ENCODE measurements at places on chromosomes 11 and 22.

DNA sequence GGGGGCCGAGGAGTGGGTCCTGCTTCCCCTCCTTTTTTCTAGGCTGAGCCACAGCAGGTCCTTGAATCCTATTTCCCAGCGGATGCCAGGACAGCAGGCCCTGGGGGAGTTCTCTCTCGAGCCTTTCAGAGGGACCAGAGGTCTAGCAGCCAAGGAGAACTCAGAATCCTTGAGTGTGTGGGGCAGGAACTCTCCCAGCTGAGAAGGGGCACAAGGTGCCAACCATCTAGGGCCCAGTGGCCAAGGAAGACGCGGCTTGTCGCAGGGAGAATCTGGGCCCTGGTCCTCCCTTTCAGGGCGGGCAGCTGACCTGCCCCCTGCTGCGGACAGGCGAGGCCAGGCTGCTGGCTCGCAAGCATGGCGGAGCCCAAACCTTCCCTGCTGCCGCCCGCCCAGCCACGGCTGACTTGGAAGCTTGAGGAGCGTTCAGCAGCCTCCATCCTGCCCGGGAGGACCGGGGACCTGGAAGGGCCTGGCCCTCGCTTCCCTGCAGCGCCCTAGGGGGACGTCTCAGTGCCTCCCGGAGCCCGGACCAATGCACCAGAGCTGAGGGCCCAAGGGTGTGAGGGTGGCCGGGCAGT lies 972 bp upstream of the TSSC4 start:
- peak; percentile 43 for DNase-seq

GRCh38 chr22:31126128-31126868 lies 3.5 kb downstream of the INPP5J start:
- no peak for DNase-seq

GRCh38 chr11:22339611-22340010 lies 1.4 kb downstream of the SLC17A6 start:
- DNase-seq: no peak

DNA sequence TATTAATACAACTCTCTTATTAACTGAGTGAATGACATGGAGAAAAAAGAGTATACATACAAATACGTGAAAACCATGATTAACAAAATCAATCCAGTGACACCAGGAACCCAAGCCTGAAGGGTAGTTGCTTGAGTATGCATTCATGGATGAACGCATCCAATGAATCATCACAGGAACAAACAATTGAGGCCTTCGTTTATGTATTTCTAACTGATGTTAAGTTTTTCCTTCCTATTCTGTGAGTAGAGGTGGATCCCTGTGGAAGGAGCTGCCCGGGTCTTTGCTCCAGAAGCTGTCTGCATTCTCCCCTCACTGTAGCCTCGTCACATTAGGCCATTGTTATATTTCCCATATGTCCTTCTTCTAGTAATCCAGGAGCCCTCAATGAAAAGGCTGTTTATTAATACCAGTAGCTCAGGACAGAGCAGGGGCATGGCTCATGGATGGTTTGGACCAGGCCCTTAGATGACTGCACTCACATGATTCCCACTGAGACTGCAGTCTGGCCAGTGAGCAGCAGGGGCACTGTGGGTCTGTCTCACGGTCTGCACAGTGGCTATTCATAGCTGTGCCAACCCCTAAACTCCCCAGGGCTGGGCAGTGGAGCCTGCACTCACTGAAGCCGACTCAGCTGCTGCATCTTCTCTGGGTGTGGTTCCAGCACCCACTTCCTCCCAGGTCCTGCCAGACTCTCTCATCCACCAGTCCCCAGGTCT lies 128.1 kb upstream of the TOP3B start:
- peak; percentile 57 for DNase-seq

DNA sequence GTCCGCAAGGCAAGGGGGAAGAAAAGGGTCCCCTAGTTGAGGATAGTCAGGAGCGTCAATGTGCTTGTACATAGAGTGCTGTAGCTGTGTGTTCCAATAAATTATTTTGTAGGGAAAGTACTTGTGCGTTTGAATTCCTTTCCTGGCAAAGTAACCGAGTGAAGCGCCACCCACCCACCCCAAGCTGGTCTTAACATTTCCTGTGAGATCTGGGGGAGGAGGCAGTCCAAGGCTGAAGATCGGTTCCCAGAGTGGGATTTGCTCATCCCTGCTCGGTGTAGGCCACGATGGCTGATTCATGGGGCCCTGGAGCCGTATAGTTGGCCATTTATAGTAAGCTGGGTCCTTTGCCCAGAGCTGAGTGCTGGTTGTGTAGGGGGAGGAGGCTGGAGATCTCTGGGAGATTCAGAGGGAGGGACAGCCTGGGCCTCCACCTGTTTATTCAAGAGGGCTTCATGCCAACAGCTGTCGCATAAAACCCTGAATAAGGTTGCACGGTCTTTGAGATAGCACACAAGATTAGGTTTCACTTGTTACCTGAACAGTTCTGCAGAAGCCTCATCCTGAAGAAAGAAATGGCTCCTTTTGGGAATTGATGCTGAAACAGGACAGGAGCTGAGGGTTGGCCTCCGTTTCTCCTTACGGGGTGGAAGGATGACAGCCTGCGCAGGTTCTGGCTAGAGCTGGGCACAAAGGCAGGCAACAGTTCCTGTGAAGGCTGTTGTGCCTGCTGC lies 2.4 kb downstream of the ATF4 start:
- no peak for DNase-seq

GRCh38 chr22:22025320-22026156 lies 43.0 kb upstream of the TOP3B start:
- no peak for DNase-seq

DNA sequence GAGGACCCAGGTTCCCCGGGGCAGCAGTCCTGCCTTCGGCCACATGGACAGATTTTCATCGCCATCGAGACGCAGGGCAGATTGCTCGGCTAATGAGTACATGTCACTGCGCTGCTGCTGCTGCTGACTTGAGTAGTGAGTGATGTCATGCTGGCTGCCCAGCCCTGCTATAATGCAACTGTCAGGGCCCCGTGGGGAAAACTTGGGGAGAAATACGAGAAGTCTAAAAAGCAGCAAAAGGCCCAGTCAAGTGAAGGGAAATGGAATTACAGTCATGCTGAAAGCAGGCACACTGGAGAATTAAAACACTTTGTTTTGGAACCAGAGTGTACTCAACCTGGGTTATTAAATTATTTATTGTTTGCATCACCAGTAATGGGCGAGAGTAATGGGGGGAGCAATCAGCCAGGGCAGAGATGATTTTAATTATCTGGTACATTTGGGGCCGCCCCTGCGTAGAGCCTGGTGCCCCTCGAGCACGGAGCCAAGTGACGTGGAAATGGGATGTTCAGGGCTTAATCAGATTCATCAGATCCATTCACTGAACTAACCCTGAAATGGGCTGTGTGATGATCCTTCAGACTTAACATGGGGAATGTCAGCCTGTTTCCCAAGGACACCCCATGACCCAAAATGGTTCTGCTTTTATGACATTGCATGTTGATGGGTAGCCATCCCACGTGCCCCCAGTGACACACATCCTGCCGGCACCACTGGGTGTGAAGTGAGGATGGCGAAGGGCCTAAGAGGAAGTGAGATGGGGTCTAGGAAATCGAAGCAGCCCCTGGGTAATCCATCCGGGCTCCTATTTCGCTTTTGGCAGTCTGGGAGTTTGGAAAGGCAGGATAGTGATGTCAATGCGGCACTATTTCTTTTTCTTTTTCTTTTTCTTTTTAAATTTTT lies 241.6 kb upstream of the CADM1 start:
- DNase-seq: no peak

DNA sequence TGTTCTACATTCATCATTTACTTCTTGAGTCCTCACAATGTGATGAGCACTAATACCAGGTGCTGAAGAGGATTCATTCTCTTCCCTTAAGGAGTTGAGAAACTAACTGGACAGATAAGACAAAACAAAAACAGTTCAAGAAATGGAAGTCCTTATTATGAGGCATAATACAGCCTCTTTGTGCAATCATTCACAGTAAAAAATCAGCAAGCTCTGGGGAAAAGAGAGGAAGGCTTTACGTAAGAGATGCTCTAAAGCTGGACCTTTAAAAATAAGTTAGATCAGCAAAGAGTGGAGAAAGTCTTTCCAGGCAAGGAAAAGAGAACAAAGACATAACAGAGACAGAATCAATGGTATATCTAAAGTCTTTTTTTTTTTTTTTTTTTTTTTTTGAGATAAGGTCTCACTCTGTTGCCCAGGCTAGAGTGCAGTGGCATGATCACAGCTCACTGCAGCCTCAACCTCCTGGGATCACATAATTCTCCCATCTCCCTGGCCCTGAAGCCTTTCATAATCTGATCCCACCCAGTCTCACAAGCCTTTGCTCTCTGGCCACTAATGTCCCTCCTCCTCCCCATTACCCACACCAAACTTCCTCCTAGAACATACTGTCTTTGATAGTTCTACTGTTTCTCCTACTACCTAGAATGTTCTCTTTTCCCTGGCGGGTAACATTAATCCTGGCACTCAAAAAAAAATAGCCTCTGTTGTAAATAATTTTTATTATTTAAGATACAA lies 40.9 kb downstream of the MRTFA start:
- no peak for DNase-seq

DNA sequence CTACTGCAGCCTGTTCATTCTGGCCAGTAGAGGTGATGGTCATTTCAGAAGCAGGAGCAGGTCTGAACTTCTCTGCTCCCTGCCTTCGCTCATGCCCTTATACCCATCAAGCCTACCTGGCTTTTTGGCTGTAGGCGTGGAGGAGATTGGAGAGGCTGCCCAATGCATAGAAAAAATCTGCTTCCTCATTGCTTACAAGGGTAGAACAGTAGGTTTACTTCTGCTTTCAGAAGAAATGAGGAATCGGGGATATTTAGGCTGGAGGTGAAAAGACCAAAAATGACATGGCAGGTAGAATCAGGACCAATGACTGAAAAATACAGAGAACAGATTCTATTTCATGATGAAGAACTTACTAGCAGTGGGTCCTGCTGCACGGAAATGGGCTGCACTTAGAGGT lies 72.9 kb upstream of the YWHAH start:
- DNase-seq: no peak

DNA sequence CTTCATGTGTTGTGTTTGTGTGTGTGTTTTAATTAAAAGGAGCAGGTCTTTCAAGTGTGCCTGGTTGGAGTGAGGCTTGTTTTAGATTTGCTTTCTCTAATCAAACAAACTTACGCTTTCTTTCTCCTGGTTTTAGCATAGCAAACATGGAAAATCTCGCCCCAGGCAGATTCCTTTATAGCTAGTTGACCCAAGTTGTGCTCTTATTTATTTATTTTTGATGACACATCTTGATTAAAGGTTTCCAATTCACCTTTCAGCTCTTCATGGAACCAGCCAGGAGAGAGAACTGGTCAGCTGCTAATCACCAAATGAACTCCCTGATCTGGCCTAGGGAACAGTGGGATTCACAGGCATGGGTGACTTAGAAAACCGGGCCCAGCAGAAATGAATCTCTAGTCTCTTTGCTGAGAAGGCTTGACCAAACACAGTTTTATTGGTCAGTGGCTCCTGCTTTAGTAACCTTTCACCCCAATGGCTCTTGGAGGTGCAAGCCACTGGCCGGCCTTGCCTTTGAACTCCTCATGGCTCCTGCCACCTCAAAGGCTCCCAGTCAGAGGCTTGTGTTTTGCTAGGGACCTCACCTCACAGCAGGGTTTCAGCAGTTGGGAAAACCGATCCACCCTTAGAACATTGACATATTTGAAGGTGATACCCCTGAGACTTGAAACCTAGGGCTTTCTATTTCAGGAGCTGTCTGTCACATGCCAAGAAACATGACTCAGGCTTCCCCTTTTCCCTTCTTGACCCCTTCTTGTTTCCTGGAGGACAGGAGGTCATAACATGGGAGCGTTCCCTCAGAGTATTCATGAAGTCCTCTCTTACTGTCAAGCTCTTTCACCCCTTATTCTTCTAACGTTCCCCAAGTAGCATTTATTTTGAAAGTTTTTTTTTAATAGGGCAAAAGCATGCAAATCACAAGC lies 48.8 kb downstream of the EXT2 start:
- no peak for DNase-seq

DNA sequence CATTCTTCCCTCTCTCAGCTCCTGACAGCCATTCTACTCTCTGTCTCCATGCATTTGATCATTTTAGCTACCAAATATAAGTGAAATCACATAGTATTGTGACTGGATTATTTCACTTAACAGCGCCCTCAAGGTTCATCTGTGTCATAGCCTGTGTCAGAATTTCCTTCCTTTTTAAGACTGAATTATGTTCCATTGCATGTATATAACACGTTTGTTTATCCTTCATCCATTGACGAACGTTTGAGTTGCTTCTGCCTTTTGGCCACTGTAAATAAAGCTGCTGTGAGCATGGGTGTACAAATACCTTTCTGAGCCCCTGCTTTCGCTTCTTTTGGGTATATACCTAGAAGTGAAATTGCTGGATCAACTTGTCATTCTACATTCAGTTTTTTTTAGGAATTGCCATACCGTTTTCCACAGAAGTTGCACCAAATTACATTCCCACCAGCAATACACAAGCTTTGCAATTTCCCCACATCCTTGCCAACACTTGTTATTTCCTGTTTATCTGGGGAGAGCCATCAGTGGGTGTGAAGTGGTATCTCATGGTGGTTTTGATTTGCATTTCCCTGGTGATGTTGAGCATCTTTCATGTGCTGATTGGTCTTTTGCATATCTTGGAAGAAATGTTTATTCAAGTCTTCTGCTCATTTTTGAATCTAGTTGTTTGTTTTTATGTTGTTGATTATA lies 17.5 kb downstream of the GLB1L2 start:
- no peak for DNase-seq

DNA sequence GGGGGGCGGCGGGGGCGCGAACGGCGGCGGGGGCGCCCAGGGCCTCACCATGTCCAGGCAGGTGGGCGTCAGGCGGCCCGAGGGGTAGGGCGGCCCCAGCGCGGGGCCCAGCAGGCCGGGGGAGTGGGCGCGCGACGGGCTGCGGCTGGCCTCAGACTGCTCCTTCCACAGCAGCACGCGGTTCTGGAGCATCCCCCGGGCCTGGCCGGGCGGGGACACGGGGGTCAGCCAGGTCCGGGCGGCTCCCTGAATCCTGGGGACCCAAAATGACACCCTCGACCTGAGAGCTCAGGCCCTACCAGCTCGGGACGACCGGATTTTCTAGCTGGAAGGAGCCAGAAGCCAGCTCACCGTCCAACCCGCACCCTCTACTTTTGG lies 5.5 kb upstream of the SLC16A8 start:
- DNase-seq: no peak

GRCh38 chr11:2899080-2899783 lies 13.7 kb upstream of the CDKN1C start:
- DNase-seq: no peak

- no peak for DNase-seq
Measured at GRCh38 chr11:65478388-65479183, 20.3 kb upstream of the MALAT1 start.

- DNase-seq: no peak
Measured at GRCh38 chr22:31276426-31277167, 15.7 kb downstream of the PIK3IP1 start.

DNA sequence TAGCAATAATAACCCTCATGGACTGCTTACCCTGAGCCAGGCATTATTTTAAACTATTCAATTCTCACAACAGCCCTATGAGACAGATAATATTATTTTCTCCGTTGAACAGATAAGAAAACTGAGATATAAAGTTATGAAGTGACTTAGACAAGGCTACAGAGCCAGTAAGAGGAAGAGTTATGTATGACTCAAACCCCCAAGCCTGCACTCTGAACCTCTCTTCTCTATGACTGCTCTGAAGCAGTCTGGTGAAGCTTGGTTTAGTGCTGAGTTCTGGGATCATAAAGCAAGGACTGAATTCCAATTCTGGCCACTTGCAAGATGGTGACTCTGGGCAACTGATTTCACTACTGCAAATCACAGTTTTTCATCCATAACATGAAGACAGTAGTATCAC lies 34.5 kb downstream of the TNKS1BP1 start:
- no peak for DNase-seq

All from activated CD8-positive, alpha-beta T cell treated with anti-CD3 and anti-CD28 coated beads, Interleukin-2, amount 10 ng/mL, durations not matched to agents 7 days and 5 days (primary cell).